ENCODE measurements at places on chromosomes 16 and 17. TPM values are rescaled to one million over a fixed set of nuclear protein-coding genes. Genes with fewer than 3 reads are reported as not detected.

Gene PMP22
- total RNA-seq: 261 TPM

Gene HBA1
- 96.7 TPM for total RNA-seq

Gene IGFALS
- total RNA-seq: 1.1 TPM

Gene PSKH1
- 32.3 TPM for total RNA-seq

Gene HS3ST2
- 0.66 TPM for total RNA-seq

Gene SRL
- total RNA-seq: 3.3 TPM

Gene ADORA2B
- 1.2 TPM for total RNA-seq

Gene AOC2
- total RNA-seq: 0.81 TPM

Gene CCDC43
- 21.0 TPM for total RNA-seq

Gene MT3
- total RNA-seq: not detected

Gene DNAAF8
- total RNA-seq: 0.62 TPM

Gene ABR
- total RNA-seq: 104 TPM

Gene DHX58
- total RNA-seq: 21.3 TPM

Gene NTN1
- total RNA-seq: 95.6 TPM

Gene CA7
- total RNA-seq: not detected

Gene DUS1L
- total RNA-seq: 35.8 TPM

Gene STAT5B
- total RNA-seq: 98.3 TPM

Gene ASIC2
- total RNA-seq: 0.15 TPM

Gene ALOX15B
- 1.6 TPM for total RNA-seq

Gene PKMYT1
- total RNA-seq: 1.7 TPM

Gene CHP2
- total RNA-seq: not detected

Gene GLIS2
- total RNA-seq: 26.9 TPM

Gene CRYBA1
- total RNA-seq: not detected

Gene CYB5B
- total RNA-seq: 33.4 TPM

Gene ATPAF2
- 8.3 TPM for total RNA-seq

Gene KRT15
- total RNA-seq: 129 TPM

Gene KRT16
- total RNA-seq: 78.8 TPM

Gene ACSM3
- 24.8 TPM for total RNA-seq

Gene ANKRD40
- 81.4 TPM for total RNA-seq

Gene NPIPB13
- total RNA-seq: 0.62 TPM

Gene DNAI2
- not detected for total RNA-seq

Gene CLEC19A
- total RNA-seq: not detected

Gene TEKT5
- total RNA-seq: not detected

Gene CTF1
- total RNA-seq: 6.9 TPM

Gene CMTM2
- total RNA-seq: not detected

Gene SECTM1
- 18.9 TPM for total RNA-seq

Gene GALR2
- total RNA-seq: not detected

Gene CDH13
- total RNA-seq: 9.2 TPM

Gene ABI3
- total RNA-seq: 4.8 TPM

Gene RAD51D
- 5.1 TPM for total RNA-seq

Gene OTOP3
- total RNA-seq: not detected

Gene ZNF778
- total RNA-seq: 12.0 TPM

Gene CDT1
- not detected for total RNA-seq

Gene HSD3B7
- total RNA-seq: 26.2 TPM

Gene RNU2-1
- not detected for total RNA-seq

Gene RNF157
- total RNA-seq: 8.1 TPM

Gene KRTAP2-2
- not detected for total RNA-seq

Gene CDH3
- total RNA-seq: 10.3 TPM

Gene RPS15A
- total RNA-seq: 1,889 TPM

Measured in gastroesophageal sphincter (tissue), 4 donors.